ENCODE measurements at places on chromosomes 1 and 21.

DNA sequence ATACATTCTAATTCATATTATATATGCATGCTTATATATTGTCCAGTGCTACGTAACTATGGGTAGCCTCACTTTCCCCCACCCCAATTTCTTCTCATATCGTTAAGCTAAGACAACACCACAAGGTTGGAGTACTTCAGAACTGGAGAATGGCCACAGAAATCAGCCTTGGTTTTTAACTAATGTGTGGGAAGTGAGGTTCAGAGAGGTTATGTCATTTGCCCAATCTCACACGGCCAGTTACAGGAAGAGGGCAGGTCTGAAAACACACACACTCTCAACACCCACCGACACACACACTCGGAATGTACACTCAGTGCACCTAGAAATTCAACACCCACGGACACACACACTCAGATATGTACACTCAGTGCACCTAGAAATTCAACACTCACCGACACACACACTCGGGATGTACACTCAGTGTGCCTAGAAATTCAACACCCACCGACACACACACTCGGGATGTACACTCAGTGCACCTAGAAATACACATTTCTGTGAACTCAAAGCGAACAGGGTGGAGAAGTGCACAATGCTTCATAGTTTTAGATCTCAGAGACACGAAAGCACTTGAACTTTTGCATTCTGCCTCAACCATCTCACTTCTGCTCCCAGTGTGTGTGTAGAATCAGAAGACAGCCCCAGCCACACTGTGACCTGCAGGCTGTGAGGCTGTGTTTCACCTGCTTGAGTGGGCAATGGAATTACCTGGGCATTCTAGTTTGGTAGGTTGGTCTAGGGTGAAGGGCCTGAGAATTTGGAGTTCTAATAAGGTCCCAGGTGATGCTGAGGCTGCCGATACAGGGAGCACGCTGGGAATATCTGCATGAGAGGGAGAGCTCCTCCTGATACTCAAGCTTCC lies 170.4 kb downstream of the CLIC6 start:
- no peak for DNase-seq

GRCh38 chr1:36135796-36136195 lies 10.8 kb upstream of the COL8A2 start:
- no peak for DNase-seq

DNA sequence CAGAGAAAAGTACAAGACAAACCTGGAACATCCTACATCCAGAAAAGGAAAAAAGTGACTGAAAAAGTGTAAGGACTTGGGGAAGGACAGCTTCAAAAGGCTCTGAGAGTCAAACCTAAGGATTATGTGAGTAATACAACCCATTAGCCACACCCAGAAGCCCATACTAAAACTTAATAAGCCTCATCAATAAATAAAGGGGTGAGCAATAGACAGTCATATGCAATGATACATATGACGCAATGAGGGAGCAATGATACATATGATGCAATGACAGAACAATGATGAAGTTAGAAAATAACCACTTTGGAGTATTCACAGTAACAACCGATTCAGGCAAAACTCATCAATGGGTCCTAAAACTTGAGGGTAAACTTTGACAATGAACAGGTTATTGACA lies 50.1 kb downstream of the BRWD1 start:
- DNase-seq: no peak

DNA sequence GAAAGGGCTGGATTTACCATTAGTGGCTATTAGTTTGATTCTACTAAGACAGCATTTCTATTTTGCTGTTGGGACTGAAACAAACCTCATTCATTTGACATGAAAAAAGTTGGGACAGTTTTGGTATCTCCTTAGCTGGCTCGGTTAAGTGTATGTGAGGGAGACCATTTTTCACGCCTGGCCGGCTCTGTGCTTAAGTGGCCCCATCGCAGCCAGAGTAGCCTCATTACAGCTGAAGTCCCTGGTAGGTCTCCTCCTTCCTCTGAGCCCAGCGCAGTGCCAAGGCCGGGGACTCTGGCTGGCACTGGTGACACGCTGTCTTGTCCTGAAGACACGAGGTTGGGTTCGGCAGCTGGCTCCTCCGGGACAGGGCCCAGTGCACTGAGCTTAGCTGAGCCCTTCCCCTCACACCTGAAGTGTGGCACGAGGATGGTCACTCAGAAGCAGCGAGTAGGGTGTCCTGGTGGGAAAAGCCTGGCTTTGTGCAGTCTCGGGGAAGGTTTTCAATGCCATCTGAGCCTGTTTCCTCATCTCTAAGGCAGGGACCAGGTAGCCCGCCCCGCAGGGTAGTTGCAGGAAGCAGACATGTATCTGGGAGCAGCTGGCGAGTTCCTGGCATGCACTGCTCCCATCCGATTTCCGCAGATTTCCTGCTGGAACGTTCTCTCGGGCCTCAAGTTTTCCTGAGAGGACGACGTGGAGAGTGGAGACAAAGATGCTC lies 196.5 kb downstream of the DYRK1A start:
- no peak for DNase-seq

- peak; percentile 42 for DNase-seq
Measured at GRCh38 chr1:3319874-3320245, 134.6 kb upstream of the ARHGEF16 start.

GRCh38 chr1:193514397-193514796 lies 328.0 kb upstream of the B3GALT2 start:
- no peak for DNase-seq

DNA sequence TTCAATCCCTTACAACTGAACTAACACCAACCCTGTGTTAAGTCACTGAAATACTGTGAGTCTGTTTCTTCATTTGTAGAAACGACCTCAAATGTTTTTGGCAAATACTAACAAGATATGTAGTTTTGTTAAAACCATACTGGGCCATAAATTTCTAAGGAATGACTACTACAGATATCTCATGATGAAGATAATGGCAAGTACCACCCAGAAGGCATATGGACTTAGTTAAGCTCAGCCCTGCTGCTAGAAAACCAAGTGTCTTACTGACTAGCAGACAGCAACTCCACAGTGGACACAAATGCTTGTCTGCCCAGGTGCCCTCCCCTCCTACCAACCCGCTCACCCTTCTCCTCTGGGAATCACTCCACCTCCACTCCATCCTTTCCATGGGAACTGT lies 44.5 kb upstream of the BMP8B start:
- no peak for DNase-seq

- DNase-seq: no peak
Measured at GRCh38 chr1:15609631-15610030, 7.6 kb upstream of the DDI2 start.

DNA sequence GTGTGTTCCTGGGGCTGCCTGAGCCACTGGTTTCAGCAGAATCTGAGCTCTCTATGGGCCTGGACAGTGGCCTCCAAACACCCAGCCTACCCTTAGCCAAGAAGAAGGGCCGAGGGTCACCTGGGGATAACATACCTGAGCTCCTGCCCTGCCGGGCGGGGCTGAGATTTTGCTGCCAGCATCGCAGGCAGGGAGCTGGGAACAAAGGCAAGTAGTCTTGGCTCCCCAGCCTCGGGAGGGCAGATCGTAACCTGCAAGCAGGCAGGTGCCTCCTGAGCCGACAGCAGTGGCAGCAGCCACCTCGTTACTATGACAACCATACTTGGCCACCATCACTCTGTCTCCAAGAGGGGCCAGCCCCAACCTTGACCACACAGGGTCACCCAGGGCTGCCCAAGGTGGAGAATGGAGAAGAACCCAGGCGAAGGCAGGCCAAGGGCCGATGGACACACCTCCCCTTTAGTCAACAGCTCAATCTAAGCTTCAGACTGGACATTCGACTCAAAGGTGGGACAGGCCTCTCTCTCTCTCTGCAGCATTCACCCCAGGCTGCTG lies 54.6 kb downstream of the TOMM20 start:
- no peak for DNase-seq

DNA sequence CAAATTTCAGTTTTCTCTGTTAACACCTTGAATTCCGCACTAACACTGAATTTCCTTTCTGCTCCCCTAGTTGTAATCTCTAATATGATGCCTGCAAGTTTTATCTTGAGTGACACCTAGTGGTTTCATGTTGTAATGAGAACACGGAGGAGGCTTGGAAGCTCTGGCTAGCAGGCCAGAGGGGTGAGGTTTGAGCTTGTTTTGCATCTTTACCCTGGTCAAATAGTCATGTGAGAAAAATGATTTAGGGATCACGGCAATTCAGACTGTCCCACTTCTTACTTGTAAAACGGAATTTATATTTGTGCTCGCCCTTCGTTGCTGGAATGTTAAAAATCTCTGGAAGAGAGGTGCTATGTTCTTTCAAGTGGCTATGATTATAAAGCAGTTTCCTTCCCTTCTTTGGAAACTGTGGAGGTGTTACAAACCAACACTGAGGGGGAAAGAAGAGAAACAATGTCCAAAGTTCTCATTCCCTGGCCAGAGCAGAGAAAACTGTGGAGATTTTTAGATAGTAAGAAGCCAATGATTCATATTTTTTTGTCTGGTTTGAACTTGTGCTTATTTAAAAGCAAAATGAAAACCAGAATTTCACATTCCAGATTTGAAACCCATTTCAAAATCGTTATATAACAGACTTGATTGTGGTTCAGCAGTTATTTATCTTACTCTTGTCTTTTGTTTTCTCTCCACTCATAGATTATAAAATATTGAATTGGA lies 5.3 kb upstream of the MROH9 start:
- DNase-seq: peak; percentile 44

Data from CD4-positive, alpha-beta T cell treated with Interleukin-10 for 1 hour (primary cell).